A375 (cell line): ENCODE measurements at places on chromosomes 16 and 17. TPM values are rescaled to one million over a fixed set of nuclear protein-coding genes. Genes with fewer than 3 reads are reported as not detected.

The ABCC6 gene
- total RNA-seq: 0.29 and 1.8 TPM in 2 replicates

The ATP2A1 gene
- total RNA-seq: 0.53 and 1.2 TPM in 2 replicates

The DLX4 gene
- total RNA-seq: 0.53 and 1.4 TPM in 2 replicates

The NPIPB2 gene
- total RNA-seq: 1.7 TPM in 2 replicates

The KCNH6 gene
- not detected in 2 replicates for total RNA-seq

The CDRT15 gene
- not detected in 2 replicates for total RNA-seq

The SCNN1B gene
- total RNA-seq: not detected in 2 replicates

The ABCC11 gene
- 0.27 TPM in 1 of 2 replicates, not detected in the other for total RNA-seq

The LITAF gene
- total RNA-seq: 18.8 and 20.2 TPM in 2 replicates

The HAGHL gene
- total RNA-seq: 41.0 and 47.9 TPM in 2 replicates

The MT4 gene
- total RNA-seq: not detected in 2 replicates

The KRTAP4-9 gene
- total RNA-seq: not detected in 2 replicates

The CHCT1 gene
- total RNA-seq: not detected in 2 replicates

The SLC52A1 gene
- total RNA-seq: not detected in 2 replicates

The SLFN11 gene
- 31.5 and 34.9 TPM in 2 replicates for total RNA-seq

The JPT1 gene
- total RNA-seq: 263 and 292 TPM in 2 replicates

The CYGB gene
- 2.4 TPM in 1 of 2 replicates, not detected in the other for total RNA-seq

The SLC13A2 gene
- total RNA-seq: not detected in 2 replicates

The OMG gene
- total RNA-seq: not detected in 2 replicates

The CASKIN2 gene
- 10.3 and 10.5 TPM in 2 replicates for total RNA-seq

The KIF2B gene
- total RNA-seq: not detected in 2 replicates

The NLRC3 gene
- total RNA-seq: 0.08 TPM in 1 of 2 replicates, not detected in the other

The P3H4 gene
- total RNA-seq: 53.4 and 66.4 TPM in 2 replicates

The DNASE1L2 gene
- total RNA-seq: 1.0 and 1.5 TPM in 2 replicates

The DYNLRB2 gene
- 0.45 and 0.49 TPM in 2 replicates for total RNA-seq

The FBXO31 gene
- 24.6 and 34.1 TPM in 2 replicates for total RNA-seq

The KRT25 gene
- total RNA-seq: not detected in 2 replicates
